ENCODE measurements at places on chromosomes 5 and 9. TPM values are rescaled to one million over a fixed set of nuclear protein-coding genes. Genes with fewer than 3 reads are reported as not detected.

Gene STK32A
- polyA plus RNA-seq = not detected

Gene BAAT
- polyA plus RNA-seq = 0.08 TPM

Gene DHX29
- polyA plus RNA-seq = 18.8 TPM

Gene SPTLC1
- 123 TPM for polyA plus RNA-seq

DNA sequence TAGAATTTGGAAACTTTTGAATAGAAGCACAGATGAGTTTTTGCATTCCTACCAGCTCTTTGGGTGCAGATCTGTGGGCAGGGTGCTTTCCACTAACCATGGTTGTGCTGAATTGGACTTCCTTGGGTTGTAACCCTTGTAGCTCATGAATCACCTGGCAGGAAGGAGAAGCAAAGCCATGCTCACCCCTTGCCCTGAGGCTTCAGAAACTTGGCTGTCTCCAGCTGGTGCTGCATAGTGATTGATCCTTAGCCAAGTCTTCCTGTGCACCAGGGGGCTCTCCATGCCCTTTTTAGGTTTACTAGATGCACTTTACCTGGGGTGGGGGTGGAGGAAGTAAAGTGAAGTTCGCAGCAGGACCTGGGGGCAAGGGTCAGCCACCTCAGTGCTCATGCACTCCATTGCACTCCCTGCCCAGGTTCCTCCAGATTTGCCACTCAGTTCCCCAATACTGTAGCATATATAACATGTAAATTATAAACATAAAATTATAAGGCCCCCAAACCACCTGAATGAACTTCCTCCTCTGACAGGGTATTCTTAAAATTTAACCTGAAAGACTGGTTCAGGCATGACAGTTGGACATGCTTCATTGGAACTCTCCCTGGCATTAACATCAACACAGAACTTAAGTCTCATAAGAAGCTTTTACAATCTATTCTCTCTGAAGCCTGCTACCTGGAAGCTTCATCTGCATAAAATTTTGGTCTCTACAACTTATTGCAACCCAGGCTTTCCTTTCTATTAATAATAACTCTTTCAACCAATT is 25.8 kb upstream of the IFNA14 start:
- no peak for DNase-seq

GRCh38 chr5:31537851-31538250 is 5.8 kb downstream of the C5orf22 start:
- DNase-seq = no peak
